ENCODE measurements at places on chromosomes 16 and 17. TPM values are rescaled to one million over a fixed set of nuclear protein-coding genes. Genes with fewer than 3 reads are reported as not detected.
A peak's percentile ranks its signal among the peaks of the same experiment; 100 is the strongest.

- H3K36me3 ChIP-seq, result no peaks in the 10 kb centered on the region
- H3K27me3 ChIP-seq, result no peaks in the 10 kb centered on the region
- H3K4me1 ChIP-seq, result peaks cover 38% of the 10 kb centered on the region
- peak overlapping the region; percentile 81 for H3K4me3 ChIP-seq
- peak; percentile 72 for DNase-seq
Measured at GRCh38 chr17:42276609-42277341, 584 bp upstream of the STAT5B start.

- H3K4me3 ChIP-seq, result peak overlapping the region; percentile 32
- H3K36me3 ChIP-seq, result no peaks in the 10 kb centered on the region
- H3K4me1 ChIP-seq, result peaks cover 21% of the 10 kb centered on the region
- no peak for DNase-seq
- peaks cover 46% of the 10 kb centered on the region for H3K27me3 ChIP-seq
- H3K27ac ChIP-seq, result no peak overlapping the region
Measured at GRCh38 chr16:78641433-78641832, 542.0 kb downstream of the WWOX start.

GRCh38 chr17:27293898-27294688 lies at the start of gene WSB1:
Gene WSB1, plus strand, starts transcription at chr17:27294114. Its CDS starts 282 bp downstream, at chr17:27294396.
- DNase-seq, result peak; percentile 96
- H3K27ac ChIP-seq, result peak within 1 kb of the TSS; percentile 99
- peaks cover 28% of the 10 kb centered on the region for H3K4me1 ChIP-seq
- peaks cover 17% of the 10 kb centered on the region for H3K36me3 ChIP-seq
- no peaks in the 10 kb centered on the region for H3K27me3 ChIP-seq
- peak within 1 kb of the TSS; percentile 94 for H3K4me3 ChIP-seq

DNA sequence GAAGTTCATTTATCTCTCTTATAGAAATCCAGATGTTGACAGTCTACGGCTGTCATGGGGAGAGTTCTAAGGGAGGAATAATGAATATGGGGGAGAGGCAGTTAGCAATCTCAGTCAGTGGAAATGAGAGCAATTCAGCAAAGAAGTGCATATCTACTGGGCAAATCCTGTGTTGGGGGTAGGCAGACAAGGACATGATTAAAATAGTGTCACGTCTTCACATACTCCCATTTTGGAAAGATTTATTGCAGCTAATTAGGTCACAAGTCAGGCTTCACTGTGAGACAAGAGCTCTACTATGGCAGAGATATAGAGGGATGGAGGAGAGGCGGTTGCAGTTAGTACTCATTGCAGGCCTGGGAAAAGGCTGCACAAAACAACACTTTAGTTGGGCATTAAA lies 29.8 kb downstream of the LRRC36 start:
- peaks cover 25% of the 10 kb centered on the region for H3K27me3 ChIP-seq
- no peak for DNase-seq
- no peak overlapping the region for H3K27ac ChIP-seq
- no peak overlapping the region for H3K4me3 ChIP-seq

- peaks cover 3% of the 10 kb centered on the region for H3K27me3 ChIP-seq
- no peak overlapping the region for H3K4me3 ChIP-seq
- H3K27ac ChIP-seq, result no peak overlapping the region
- no peak for DNase-seq
- H3K36me3 ChIP-seq, result no peaks in the 10 kb centered on the region
- peaks cover 3% of the 10 kb centered on the region for H3K4me1 ChIP-seq
Measured at GRCh38 chr17:41428591-41429291, 4.4 kb upstream of the KRT37 start.

- H3K4me3 ChIP-seq, result no peak overlapping the region
- no peaks in the 10 kb centered on the region for H3K27me3 ChIP-seq
Measured at GRCh38 chr16:57112403-57113041, 20.1 kb downstream of the CPNE2 start.

- H3K36me3 ChIP-seq, result no peaks in the 10 kb centered on the region
- no peaks in the 10 kb centered on the region for H3K27me3 ChIP-seq
- no peak overlapping the region for H3K27ac ChIP-seq
- no peak for DNase-seq
Measured at GRCh38 chr17:58966208-58966607, 140.5 kb downstream of the TRIM37 start.

DNA sequence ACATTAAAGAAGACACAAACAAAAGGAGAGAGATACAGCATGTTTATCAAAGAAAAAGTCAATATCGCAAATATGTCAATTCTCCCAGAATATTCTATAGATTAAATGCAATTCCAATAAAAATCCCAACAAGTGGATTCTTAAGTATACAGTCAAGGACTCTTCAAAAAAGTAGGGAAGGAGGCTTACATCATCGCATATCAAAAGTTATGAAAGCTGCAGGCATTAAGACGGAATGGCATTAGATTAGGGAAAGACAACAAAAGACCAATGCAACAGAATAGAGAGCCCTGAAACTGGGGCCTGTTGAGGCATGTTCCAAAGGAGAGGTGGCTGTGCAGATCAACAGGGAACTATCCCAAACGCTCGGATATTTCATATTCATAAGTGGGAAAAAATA lies 76.0 kb downstream of the MARCHF10 start:
- H3K4me3 ChIP-seq, result no peak overlapping the region
- no peaks in the 10 kb centered on the region for H3K36me3 ChIP-seq
- no peak for DNase-seq
- H3K27ac ChIP-seq, result no peak overlapping the region

ZG16 gene
- total RNA-seq, result 1.5 TPM

DNAI2 gene
- total RNA-seq, result 0.87 TPM

CSH2 gene
- total RNA-seq, result not detected

SLFN14 gene
- not detected for total RNA-seq
